ENCODE measurements at places on chromosomes 12 and 14. TPM values are rescaled to one million over a fixed set of nuclear protein-coding genes. Genes with fewer than 3 reads are reported as not detected.

Gene AKAP5
- total RNA-seq: 0.27 TPM

Gene SLC38A4
- total RNA-seq: 5.6 TPM

Gene ARID4A
- total RNA-seq: 11.3 TPM

Gene ITGA7
- 255 TPM for total RNA-seq

Gene C3AR1
- total RNA-seq: 3.7 TPM

Gene SERPINA10
- total RNA-seq: not detected

Gene FOXG1
- under 0.01 TPM for total RNA-seq

Gene NINJ2
- total RNA-seq: 3.2 TPM

Gene BDKRB2
- total RNA-seq: 3.5 TPM

Gene PMEL
- 0.62 TPM for total RNA-seq

Gene PLBD1
- 23.2 TPM for total RNA-seq

Gene SLC22A17
- 15.5 TPM for total RNA-seq

Gene BDKRB1
- total RNA-seq: 0.53 TPM

Gene TBK1
- 17.5 TPM for total RNA-seq

All from muscle of leg (tissue), 16 donors.